CD4-positive, alpha-beta T cell treated with Interleukin-1 beta for 1 hour (primary cell): ENCODE measurements at places on chromosomes 5 and 9.

- DNase-seq: no peak
Measured at GRCh38 chr9:128729302-128729701, 5.4 kb upstream of the ZDHHC12 start.

DNA sequence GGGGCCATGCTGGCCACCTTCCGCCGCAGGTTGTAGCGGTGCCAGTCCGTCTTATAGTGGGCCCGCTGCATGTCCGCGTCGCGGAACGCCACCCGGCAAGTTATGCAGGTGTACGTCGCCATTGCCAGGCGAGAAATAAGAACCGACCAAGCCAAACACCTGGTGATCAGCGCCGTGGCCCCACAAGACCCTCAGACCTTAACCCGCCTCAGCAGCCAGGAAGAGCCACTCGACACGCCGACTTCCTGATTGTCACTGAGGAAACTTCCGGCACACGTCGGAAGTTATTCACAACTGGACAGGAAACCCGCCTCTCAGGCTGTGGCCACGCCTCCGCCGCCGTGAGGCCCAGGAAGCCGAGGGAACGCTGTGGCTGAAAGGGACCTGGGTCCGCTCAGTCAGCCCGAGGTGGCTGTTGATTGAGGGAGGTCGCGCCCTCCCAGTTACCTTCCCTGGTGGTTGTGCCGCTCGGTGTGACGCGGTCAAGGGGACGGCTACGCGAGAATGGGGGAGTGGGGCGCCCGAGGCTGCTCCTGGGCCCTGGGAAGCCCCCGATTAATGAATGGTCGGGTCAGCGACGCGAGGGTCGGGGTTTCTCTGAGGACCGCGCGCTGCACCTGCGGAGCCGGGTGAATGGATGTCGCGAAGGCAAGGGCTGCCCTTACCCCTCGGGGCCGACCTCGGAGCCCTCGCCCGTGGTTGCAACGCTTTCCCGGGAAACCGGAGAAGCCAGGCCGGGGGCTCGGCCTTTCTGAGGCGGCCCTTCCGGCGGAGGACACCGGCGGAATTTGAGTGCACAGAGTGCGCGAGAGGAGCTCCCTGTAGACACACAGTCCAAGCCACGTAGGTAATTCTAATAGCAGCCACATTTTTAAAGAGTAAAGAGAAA lies at the start of gene ZNF622:
TSS of gene ZNF622 (minus strand) at position 257 of the 889 bp plus-strand sequence. CDS start at position 122, 135 bp downstream.
- DNase-seq: peak; percentile 89

DNA sequence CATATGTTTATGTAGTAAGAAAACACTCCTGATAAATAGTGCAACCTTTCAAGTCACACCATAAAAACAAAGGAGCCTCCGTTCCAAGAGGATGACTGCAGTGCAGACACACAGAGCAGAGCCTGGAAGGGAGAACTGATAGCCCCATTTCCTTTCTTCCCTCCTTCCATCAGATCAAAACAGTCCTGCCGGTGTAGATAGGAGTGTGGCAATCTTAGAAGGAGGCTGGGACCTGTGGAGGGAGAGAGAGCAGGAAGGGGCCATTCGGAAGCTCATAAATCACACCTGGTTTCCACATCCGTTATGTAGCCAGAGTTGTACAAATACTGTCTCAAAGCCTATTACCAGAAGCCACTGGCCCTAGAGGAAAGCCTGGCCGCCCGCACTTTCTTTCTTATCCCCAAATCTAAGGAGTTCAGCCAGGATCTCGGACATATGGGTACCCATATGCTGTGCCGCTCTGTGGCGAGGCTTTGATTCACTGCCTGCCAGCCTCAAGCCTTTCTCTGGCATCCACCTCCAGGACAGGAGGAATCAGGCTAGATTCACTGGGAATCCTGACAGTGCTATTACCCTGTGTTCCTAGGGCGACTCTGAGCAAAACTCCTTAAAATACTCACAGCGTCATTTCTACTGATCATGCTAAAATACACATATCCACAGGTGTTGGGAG lies 26.9 kb downstream of the DAP start:
- DNase-seq: no peak

DNA sequence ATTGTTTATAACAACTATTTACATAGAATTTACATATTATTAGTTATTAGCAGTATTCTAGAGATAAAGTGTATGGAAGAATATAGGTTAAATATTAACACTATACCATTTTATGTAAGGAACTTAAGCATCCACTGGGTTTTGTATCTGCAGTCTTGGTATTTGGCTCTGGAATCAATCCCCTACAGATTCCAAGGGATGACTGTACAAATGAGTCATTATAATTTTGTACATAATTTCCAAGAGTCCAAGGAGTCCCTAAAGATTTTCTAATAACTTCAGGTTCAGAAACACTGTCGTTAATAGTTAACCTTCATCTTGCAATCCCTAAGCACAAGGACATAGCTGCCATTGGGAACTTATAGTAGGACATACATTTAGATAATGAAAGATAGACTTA lies 254.8 kb upstream of the PDE4D start:
- no peak for DNase-seq

DNA sequence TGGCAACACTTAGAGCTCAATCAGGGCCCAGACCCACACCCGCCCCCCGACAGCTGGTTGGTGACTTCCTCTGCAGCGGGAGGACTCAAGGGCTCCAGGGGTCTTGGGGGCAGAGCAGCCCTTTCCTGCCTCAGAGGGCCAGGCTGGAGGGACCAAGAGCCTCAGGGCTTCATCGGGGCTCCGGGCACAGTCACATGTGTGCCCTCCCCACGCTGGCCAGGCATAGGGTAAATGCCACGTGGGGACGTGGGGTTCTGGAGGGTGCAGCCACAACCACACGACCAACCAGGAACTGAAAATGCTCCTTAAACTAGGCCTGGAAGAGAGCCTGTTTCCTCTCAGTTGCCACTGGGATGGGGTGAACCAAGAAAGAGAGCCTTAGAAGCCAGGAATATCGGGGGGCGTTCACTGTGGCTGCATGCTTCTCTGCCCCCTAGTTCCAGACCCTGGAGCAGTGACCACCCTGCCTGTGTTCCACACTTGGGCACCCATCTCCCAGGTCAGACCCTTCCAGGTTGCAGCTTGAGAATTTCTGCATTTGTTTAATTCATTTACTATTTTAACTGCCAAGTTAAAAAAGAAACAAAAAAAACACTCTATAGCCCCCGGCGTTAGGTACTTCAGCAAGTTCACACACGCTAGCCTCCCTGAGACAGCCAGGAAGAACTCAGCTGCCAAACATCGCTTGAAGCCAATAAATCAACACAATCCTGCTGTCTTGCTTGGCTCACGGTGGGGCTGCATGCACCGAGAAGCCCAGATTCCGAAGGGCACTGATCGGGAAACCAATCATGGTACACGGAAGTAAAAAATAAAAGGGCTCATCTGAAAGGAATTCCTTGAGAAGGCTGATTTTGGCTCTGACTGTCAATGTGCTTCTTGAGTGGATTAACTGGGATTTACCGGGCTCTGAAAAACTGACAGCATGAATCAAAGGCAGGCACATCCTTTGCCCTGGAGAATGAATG lies 56.1 kb upstream of the PHYKPL start:
- DNase-seq: no peak

- DNase-seq: no peak
Measured at GRCh38 chr9:129420721-129421120, 200.2 kb downstream of the C9orf50 start.

DNA sequence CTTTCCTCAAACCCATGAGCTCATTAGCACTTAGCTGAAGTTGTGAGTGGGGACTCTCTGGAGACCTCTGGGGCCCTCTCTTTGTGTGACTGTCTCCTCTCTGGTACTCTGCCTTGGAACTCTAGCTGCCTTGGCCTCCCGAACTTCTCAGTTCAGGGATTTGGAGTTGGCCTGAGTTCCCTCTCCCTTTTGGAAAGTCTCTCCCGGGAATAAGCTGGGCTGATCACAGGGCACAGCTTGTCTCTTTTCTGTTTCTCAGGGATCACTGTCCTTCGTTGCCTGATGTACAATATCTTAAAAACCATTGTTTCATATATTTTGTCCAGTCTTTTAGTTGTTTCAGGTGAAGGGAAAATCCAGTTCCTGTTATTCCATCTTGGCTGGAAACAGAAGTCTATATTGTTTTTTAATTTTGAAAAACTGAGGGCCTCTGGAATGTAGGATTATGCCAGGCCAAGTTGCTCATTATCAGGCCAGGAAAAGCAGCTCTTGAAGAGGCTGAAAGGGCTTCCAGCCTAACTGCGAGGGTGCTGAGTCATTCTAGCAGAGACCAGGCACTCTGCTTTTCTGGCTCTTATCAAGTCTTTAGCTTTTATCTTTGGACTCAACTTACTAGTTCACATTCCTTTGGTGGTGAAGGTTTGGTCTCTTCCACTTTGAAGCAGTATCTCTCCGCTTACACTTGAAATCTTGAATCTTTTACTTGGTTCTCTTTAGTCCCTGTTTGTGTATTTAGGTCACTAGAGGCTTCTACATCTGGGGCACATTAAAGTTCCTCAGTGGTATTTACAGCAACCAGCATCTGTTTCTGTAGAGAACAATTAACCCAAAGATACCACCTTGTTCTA lies 8.4 kb upstream of the RGS3 start:
- no peak for DNase-seq
